ELF-1 (cell line): ENCODE measurements at places on chromosomes 3 and 15.
A peak's percentile ranks its signal among the peaks of the same experiment; 100 is the strongest.

- no peak for DNase-seq
Observed at GRCh38 chr3:44208086-44208485, 33.6 kb upstream of the TOPAZ1 start.

GRCh38 chr15:39542385-39543065 lies 38.4 kb upstream of the THBS1 start:
- DNase-seq = no peak

DNA sequence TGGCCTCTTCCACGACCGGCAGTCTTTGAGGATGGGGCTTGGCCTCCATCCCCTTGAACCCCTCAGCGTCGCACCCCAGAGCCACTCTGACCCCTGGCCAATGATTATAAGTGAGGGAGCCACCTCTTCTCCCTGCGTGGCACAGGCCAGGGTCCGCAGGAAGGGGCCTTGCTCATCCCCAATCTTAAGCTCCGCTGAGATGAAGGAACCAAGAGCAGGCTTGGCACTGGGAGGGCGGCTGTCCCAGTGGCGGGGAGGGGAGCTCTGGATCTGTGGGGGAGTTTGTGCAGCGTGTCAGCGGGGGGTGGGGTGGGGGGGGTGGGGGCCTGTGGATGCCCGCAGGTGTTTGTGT lies 13.8 kb upstream of the ADPGK start:
- no peak for DNase-seq

DNA sequence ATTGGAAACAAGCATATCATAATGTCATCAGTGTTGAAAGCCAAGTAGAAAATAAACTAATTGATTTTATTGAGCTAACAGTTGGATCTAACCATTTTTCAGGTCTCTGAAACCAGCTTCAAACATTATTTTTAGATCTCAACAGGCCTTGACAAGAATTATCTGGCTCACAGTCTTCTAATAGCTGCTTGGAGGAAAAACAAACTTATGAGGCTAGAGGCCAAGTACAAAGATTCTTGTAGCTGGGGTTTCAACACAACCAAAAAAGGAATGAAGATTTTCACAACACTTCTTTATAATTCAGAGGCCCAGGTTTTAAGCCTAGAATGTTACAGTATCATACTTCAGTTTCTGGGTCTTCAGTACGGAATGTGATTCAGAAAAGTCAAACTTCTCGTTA lies 3.7 kb downstream of the SETMAR start:
- DNase-seq = no peak

DNA sequence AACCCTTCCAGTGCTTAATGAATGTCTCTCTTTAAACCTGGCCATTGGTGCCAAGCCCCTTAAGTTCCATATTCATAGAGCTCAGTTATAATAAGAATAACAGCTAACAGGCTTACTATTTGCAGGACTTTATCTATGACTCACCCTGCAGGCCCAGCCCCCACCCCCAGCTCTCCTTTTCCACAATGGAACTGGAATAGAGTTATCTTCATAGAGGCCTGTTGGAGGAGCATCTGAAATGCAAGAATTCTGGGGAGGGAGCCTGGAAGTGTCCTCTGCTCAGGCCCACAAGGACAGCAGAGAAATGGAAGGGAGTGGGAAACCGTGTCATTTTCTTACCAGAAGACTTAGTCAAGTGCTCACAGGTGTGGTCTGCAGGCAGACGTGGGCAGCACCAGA lies 52.8 kb downstream of the SEMA5B start:
- DNase-seq = no peak

- DNase-seq = no peak
Observed at GRCh38 chr3:64220161-64220914, 4.9 kb downstream of the PRICKLE2 start.

GRCh38 chr3:69090021-69090420 lies 5.3 kb downstream of the ARL6IP5 start:
- DNase-seq = no peak

GRCh38 chr3:189800436-189800835 lies 169.2 kb downstream of the TP63 start:
- DNase-seq = peak; percentile 42

DNA sequence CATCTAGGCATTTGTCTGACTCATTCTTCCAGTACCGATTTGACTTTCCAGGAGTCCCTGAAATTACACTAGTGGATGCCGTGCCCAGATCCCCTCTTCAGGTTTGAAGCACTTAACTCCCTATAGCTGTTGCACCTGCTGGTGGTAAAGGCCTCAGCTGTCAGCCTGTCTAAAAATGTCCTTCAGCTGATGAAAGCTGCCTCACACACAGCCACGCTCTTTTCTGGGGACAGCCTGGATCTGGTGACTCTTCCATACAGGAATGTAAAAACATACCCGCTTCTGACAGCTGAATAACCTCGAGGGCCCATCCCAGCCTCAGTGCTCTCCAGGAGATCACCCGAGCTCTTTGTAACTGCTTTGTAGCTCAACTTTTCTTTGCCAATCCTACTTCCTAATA lies 534.1 kb upstream of the GRM7 start:
- DNase-seq = peak; percentile 14

DNA sequence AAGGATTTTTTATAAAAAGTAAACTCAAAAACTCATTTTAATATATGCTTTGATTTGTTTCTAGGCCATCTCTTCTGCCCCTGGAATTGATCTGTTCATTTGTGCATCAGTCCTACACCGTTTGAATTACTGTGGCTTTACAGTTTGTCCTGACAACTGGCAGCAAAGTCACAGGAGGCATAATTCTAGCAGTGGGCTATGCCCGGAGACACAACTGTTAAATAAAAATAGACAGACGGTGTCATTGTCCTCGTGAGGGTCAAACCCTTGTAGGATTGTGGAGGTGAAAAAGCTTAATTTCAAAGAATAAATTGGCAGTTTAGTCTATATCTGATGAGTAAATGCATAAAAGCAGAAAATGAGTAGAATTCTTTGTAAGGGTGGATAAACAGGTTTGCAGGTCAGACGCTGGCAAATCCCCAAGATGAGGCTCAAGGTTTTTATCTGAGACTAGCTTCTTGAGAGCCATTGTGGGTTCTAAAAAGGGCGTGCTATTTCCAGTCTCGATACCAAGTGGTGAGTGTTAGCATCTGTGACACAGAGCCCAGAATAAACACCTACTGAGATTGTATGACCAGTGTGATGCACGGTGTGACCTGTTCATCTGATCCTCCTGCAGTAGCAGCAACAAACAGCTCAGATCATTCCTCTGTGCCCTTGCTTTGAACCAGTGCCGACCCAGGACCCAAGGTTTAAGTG lies 51.5 kb upstream of the SLCO3A1 start:
- DNase-seq = no peak

DNA sequence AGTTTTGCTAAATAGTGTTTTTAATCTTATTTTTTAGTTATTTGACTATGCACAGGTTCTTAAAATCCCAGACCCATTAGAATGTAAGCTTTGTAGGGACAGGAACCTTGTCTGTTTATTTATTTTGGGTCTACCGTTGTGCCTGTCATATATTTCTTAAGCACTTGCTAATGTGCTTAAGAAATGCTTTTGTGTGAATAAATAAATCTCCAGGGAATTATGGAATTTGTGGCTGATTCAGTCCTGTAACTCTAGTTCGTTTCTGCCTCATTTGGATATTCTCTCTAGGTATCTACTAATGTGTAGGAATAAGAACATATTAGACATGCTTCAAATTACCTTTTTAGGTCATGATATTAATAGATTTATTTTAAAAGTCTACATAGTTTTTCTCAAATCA lies 161.6 kb downstream of the LPP start:
- no peak for DNase-seq

DNA sequence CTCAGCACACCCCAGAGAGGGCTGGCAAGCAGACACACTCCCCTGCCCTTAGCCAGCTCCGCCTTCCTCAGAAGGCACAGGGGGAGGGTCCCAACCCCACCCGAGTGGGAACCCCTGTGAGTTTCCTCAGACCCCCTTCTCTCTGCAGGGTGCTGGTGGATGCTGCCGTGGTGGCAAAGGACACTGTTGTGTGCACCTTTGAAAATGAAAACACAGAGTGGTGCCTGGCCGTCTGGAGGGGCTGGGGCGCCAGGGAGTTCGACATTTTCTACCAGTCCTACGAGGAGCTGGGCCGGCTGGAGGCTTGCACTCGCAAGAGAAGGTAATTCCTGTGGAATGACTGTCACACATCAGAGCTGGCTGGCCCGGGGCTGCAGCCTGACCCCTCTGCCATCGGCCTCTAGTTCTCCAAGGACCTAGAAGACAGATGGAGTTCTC lies 149.4 kb downstream of the LRRK1 start:
- DNase-seq = no peak

- no peak for DNase-seq
Observed at GRCh38 chr3:194220901-194221326, 85.0 kb downstream of the HES1 start.

DNA sequence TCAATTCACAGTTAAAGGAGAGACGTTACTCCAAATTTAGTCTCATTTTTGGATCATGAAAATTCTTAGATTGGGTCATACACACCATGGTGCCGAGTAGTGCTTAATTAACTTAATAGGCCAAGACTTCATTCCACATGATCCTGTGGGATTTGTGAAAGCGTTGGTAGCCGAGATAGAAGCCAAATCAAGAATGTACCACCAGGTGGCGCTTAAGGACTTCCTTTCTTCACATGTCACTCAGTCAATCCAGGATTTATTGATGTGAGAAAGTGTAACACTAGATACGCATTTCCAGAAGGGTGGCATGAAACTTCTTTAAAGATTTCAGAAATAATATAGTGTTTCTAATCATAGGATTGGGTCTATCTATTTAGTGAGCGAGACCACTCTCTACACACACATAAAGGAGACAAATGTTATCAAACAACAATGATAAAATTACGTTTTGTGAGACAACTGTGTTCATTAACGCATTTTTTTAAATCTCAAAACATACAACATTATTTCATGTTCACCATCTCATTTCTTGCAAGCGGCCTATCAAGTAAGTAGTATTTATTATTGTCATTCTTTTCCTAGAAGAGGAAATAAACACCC lies 436.1 kb downstream of the CHL1 start:
- DNase-seq = peak; percentile 75

- no peak for DNase-seq
Observed at GRCh38 chr3:35596335-35596995, 42.9 kb upstream of the ARPP21 start.

DNA sequence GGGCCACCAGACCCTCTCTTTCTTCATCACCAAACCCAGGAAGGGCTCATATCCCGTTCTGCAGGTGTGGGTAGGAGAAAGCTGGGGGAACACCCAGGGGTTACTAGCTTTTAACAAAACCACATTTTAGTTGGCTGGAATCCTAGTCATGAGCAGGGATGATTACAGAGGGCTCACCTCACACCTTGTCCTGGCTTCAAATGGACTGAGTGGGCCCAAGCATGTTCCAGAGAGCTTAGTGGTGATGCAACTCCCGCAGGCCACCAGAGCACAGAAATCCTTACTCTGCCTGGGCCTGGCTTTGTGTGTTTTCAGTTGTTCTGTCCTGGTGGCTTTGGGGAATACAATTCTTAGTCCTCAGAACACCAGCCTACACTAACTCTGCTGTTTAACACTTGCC lies 56.8 kb upstream of the RYK start:
- DNase-seq = no peak

DNA sequence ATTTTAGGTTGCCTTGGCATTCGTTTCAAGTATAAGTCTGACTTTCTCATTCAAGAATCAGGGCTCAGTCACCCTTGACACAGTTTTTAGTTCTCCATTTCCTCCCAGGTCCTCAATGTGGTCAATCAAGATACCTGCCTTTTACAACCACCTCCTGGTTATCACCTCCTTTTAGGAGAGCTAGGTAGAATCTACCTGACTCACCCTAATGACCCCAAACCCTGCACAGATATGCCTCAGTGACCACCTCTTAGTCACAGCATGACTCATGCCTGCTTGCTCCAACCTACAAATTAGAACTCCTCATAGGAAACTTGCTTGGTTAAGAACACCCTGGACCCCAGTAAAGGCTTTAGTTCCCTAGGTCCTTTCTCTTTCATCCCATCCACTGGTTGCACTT lies 22.5 kb downstream of the DMXL2 start:
- no peak for DNase-seq

DNA sequence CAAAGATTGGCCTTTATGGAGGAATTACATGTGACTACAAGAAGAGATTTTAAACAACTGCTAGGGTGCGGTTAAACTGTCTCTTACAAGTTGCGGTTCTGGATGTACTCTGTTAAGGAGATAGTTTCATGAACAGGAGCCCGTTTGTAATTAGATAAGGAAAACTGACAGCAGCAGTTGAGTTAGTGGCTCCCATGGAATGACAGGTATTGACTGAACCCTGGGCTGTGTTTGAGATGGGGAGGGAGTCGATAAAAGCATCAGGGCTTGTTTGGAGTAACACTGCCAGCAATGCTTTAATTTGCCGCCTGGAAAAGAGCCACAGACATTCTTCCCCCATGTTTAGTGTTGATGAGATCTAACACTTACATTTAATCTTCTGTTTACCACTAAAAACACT lies 139.9 kb downstream of the ROBO2 start:
- peak; percentile 1 for DNase-seq

DNA sequence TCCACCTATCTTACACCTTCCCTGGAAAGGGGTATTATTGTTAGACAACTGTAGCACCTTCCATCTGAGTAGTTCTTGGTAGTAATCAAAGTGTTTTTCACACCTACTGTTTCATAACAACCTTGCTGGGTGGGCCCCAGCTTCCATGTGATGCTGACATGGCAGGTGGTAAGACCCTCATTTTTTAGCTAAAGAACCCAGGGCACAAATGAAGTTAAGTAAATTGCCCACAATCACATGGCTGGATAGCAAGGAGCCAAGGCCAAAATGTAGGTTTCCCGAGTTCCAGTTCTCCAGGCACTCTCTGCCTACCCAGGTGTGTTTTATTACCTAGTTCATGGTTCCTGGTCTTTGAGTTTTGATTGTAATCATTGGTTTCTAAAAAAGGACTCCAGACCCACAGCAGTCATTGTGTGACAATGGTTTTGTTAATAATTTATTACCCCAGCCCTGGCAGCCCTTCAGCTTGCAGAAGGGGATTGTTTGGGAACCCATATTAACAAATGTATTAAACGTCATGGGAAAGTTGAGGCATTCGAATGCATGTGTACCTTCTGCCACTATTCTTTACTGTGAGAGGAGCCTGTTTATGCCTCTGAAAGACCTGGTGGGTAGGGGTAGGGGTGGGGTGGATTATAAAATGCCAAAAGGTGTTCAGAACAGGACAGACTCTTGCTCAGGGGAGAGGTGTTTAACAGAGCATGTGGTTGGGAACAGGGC lies 222.2 kb upstream of the BHLHE40 start:
- no peak for DNase-seq

GRCh38 chr3:55167586-55168317 lies 239.9 kb upstream of the LRTM1 start:
- no peak for DNase-seq

DNA sequence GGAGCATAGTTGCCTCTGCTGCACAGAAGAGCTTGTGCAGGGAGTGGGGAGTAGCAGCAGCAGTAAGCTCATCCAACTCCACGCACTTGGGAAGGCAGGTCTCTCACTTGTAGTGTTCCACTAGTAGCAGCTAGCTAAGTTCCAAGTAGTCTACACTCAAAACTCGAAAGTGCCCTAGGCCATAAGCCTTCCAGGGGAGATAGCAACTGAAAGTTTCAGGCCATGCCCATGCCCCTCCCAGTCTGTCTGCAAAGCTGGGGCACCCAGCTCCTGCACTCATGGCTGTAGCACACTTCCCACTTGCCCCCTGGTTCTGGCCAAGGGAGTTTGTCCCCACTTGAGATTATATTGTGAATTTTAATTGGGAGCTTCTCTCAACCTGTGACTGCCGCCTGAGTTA lies 57.5 kb downstream of the MFSD1 start:
- no peak for DNase-seq

GRCh38 chr15:34161329-34161963 lies 48.5 kb downstream of the KATNBL1 start:
- DNase-seq = no peak
